Adipocyte (in vitro differentiated cells): ENCODE measurements at places on chromosomes 12 and 14.

- no peak for DNase-seq
Observed at GRCh38 chr14:64212666-64213065, 81.5 kb downstream of the ESR2 start.

DNA sequence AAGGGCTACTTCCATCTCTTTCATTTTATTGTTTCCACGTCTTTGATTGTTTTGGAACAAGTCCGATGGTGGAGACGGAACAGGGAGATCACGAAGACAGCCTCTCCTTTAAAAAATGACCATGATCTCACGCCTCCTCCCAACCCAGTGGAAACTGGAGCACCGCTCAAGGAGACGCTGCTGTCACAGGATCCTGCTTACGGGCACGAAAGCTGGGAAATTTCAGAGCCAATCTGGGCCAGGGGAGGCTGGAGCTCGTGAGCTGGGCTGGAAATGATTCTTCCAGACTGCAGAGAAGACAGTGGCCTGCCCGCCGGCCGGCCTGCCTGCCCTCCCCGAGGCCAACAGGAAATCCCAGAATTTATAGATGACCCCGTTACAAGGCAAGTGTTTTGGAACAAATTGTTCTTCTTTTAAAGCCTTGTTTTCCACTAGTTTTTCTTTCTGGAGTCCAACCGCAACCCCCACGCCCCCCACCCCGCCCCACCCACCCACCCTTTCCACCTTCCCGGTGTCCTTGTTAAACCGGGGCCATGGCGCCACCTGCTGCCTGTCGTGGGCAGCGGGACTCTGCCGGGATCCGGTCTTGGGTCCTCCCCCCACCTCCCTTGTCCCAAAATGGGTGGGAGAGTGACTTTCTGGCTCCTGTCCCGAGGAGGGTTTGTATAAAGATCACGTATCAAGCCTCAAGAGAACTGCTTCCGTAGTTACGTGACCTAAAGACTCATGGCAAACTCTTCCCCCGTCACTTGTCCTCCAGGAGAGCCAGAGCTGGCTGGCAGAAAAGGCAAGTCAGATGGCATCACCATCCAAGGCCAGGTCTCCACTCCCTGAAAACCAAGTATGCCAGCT lies 40.3 kb downstream of the MAP1LC3B2 start:
- peak; percentile 89 for DNase-seq

GRCh38 chr12:43180242-43180641 lies 371.8 kb downstream of the ADAMTS20 start:
- no peak for DNase-seq

GRCh38 chr12:111893287-111893686 lies 51.3 kb downstream of the MAPKAPK5 start:
- peak; percentile 8 for DNase-seq

DNA sequence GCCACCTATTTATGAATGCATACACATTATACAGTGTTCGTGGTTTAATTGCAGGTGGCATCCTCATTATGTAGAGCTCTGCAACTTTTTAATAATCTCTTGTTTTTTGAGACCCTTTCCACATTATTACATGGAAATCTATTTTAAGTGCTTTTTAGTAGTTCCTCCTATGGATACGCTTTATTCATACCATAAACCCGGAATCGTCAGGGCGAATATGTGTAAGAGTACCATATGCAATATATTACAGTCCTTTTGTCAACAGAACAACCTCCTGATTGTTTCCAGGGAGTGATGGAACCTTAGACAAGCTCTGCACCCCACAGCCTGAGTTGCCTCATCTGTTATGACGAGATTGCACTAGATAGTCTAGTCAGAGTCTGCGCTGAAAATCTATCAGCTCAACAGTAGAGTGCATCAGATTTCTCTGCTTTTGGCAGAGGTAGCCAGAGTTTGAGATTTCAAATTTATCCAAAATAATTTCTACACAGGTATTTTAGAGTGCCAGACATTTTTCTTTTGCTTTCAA lies 33.6 kb downstream of the EID3 start:
- no peak for DNase-seq

DNA sequence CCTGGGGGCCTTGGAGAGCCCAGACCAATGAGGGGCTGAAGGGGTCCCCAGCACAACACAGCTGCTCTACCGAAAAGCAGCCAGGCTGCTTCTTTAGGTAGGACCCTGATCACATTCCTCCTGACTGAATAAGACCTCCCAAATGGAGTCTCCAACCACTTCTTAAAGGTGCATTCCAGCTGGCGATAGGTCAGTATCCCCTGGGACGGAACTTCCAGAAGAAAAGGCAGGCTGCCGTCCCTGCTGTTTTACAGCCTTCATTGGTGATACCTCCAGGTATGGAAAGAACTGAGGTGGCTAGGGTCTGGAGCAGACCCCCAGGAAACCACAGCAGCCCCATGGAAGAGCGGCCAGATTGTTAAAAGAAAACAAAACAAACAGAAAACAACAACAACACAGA lies 340.6 kb downstream of the BTG1 start:
- DNase-seq, result no peak
